WERI-Rb-1 (cell line): ENCODE measurements at places on chromosomes 7 and 10.

GRCh38 chr10:90642650-90643049 lies 215.2 kb downstream of the HTR7 start:
- DNase-seq = no peak

DNA sequence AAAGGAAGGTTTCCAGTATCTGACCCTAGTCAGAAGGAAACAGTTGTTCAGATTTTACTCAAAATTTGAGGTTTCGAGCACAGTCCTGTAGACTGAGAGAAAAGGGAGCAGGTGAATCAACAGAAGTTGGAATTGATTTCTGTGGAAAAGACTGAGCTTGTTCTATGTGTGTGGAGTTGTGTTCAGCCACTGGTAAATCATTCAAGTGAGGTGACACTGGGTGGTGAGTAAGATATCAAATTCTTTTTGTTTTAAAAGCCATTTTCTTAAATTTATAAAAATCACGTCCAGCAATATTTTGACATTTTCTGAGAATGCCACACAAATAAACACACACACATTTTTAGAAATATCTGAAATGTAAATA lies 165.1 kb downstream of the HGF start:
- DNase-seq = no peak

DNA sequence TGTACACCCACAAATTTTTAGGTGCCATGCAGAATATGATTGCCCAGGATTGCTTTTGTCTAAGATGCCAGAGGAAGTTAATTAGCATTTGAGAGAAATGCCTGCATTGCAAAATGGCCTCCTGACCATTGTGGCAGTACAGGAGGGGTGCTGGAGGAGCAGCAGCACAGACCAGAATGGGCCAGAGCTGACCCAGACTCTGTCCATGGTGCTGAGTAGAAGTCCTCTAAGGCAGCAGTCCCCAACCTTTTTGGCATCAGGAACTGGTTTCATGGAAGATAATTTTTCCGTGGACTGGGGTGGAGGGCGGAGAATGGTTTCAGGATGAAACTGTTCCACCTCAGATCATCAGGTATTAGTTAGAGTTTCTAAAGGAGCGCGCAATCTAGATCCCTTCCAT lies 217.8 kb upstream of the AGK start:
- no peak for DNase-seq

- DNase-seq = no peak
Measured at GRCh38 chr7:110568388-110568787, 522.5 kb upstream of the LRRN3 start.

- peak; percentile 84 for DNase-seq
Measured at GRCh38 chr7:266851-267840, 22.8 kb upstream of the FOXL3 start.

DNA sequence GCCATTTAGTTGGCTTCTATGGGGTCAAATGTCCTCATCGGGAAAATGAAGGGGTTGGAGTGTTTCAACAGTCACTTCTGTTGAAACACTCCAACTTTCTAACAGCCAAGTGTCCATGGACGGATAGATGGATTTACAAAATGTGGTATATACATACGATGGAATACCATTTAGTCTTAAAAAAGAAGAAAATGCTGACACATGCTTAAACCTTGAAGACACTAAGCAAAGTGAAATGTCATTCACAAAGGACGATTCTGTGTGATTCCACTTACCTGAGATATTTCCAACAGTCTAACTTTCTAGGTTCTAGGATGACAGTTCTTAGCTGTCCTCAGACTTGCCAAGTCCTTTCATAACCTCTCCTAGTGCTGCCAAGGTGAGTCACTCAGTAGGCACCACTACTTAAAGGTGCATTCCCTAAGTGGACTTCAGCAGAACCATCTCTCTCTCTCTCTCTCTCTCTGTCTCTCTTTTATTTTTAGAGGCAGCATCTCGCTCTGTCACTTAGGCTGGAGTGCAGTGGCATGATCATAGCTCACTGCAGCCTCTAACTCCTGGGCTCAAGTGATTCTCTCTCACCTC lies 69.0 kb downstream of the DENND2A start:
- no peak for DNase-seq

GRCh38 chr7:149321978-149322541 lies 60.1 kb downstream of the ZNF783 start:
- DNase-seq = no peak

DNA sequence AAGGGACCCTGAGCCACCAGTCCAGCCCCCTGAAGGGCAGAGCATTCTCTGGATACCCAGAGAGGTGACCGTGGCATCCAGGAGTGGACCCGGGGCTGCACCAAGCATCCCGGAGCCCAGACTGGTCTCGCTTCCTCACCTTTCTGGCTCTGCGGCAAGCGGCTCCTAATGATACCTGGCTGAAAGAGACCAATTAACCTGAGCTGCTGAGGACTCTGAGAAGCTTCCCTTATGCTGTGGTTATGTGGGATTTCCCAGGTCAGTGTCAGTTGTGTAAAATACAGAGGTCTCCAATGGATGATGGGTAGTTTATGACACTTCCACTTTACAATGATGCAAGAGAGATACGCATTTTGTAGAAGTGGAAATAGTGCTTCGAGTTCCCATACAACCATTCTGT lies 51.5 kb downstream of the PFKFB3 start:
- DNase-seq = no peak

- DNase-seq = peak; percentile 53
Measured at GRCh38 chr7:85001495-85002345, 185.1 kb downstream of the SEMA3D start.

DNA sequence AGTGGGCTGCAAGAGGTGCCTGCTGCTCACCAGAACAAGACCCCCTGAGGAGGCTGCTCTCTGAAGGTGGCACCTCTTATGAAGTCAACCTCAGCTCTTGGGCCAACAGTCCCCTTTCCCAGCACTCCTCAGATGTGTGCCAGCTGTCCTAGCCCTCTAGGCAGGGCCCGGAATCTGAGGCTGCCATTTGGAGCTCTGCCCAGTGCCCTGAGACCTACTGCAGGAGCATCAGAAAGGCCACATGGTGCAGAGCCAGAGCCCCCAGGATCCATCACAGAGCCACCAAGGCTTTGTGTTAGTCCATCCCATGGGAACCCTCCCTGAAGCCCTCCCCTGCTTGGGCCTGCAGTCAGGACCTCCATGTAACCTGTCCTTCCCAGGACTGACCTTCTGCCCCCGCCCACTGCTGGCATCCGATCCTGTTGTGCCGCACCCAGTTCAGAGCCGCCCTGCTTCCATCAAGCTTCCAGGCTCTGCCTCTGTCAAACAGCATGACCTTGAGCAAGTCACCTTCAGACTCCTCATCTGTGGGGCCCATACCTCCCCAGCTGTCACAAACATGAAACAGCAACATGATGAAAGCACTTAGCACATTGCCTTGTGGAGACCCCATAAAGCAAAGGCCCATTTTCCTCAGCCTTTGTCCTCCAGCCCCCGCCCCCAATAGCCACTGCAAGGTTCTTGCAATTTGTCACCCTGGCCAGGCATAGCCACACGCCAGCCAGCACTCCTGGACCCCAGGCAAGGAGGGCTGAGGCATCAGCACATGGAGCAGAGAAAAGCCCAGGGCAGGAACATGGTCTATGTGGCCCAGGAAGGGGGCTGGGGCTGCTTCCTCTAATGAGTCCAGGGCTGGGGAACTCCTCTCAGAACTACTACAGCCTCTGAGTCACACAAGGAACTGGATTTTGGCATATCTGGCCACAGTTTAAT lies 51.7 kb downstream of the GRID1 start:
- no peak for DNase-seq

- DNase-seq = no peak
Measured at GRCh38 chr10:104872691-104873090, 231.6 kb downstream of the SORCS3 start.

DNA sequence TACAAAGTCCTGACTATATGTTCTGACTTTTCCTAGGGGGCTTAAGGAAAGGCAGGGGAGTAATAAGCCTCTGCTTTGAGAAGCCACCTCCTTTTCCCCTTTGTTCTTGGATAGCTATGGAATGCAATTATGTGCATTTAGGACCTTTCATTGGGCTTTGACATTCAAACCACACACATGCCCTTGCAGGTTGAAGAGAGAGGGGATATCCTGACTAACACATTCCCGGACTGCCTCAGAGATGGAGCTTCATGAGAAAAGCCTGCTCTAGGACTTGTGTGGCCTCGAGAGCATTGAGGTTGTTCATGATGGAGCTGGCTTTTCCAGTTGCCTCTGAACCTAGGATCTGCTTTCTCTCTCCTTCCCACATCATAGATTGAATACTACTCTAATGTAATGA lies 694.5 kb downstream of the LRMDA start:
- no peak for DNase-seq

- DNase-seq = no peak
Measured at GRCh38 chr10:49397036-49397999, 1.4 kb upstream of the DRGX start.

DNA sequence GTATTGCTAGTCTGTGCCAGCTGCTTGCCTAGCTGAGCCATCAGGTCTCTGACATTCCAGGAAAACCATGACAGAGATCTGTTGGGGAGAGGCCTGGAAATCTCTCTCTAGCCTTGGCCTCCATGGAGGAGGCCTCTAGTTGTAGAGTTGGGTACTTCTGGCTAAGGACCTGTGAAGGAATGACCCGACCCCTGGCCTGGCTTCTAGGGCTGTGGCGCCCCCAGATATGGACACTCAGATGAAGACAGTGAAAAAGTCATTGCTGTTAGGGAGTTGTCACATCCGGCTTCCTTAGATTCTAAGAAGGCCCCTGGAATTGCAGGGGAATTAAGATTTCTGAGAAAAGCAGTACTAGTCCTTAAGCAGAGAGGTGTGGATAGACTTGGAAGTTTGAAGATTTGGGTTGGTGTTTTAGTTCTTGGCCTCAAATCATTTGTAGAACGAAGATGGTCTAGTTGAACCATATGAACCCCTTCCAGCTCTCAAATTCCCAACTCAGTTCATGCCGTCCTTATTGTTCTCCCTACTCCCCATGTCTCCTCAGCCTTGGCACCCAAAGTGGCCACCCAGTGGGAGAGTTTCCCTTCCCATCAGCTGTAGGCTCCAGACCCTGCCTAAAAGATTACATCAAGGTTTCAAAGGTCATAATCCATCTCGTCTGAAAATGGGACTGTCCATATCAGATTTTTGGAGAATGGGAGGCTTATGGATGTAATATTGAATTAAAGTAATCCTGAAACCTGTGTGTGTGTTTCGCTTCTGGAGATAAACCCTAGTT lies 7.0 kb downstream of the HHEX start:
- no peak for DNase-seq

DNA sequence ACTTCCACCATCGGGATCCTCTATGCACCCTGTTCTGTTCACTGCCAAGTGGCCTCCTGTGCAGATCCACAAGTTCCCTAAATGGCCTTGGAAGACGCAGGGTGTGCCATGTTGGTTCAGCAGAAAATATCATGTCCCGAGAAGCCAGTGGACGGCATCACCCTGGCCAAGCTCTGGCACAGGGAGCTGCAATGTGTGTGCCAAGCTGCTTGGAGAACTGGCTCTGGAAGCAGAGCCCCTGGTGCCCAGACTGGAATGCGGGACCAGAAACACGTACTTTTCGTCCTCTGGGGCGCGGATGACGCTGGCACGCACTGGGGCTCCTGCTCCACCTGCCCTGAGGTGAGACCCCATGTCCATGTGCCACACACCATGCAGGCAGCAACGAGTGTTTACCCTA lies 124.7 kb upstream of the CARD11 start:
- no peak for DNase-seq

DNA sequence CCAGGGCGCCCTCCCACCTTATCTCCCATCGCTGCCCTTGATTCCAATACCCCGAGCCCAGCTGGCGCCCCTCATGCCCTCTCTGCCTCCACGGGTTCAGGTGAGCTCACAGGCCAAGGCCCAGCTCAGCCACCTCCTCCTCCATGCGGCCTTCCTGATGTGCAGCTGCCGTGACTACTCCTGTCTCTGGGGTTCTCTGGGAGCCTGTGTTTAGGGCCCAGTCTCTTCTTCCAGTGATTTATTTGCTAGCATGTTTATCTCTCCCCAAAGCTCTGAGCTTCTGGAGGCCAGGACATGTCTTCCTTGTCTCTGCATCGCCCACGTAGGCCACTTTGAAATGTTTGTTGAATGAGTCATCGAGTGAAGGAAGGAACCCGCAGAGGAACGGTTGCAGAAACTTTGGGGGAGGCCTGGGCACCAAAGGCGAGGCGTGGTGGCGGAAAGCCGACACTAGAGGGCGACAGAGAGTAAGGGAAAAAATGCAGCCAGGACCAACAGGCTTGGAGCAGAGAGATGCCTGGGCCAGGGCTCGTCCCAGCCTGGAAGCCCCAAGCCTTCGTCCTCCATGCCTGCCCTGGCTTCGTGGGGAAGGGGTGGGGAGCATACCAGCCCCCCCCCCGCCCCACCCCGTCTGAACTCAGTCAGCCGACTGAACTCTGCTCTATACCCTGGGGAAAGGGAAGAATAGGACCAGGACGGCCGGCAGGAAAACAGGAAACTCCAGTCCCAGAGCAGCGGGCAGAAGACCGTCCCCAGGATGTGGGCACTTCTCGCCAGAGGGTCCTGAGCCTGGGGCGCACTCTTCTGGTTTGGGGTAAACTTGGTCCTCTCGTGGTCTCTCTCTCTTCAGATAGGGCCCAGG lies 10.9 kb upstream of the HSPB1 start:
- DNase-seq = peak; percentile 83

DNA sequence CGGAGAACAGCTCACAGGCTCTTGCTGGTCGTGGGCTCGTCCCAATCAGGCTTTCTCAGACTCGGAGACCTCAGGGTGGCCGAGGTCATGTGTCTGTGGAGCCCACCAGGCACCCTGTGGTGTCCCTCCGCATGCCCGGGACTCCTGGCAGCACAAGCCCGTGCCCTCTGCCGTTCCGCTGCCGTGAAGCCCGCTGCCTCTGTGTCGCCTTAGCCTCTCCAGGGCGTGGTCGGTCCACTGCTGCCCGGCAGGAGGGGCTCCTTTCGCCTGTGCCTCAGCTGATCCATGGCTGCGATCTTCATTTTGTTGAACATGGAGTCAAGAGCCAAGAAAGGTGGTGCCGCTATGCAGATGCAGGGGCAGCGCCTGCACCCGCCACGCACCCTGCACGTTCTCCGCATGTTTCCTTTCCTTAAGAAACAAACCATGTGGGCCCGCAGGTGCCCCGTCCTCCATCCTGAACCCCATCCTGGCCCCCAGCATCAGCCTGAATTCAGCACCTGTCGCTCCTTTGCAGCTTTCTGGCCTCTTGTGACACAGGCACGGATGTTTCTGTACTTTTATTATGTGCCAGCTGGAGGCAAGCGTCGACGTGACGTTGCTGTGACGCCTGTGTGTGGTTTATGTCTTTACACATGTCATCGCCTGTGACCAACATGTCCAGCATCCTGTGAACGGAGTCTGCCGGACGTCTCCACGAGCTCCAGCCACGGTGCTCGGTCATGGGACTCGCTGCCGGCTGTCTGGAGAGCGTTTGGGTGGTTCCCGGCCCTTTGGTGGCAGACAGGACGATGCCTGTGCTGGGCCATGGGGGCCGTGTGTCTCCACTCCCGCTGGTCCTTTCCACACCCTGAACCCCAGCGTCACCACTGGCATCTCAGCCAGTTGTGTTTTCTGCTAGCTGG lies 69.9 kb downstream of the NKX6-2 start:
- no peak for DNase-seq

GRCh38 chr7:106313966-106314365 lies 29.2 kb upstream of the NAMPT start:
- no peak for DNase-seq

- DNase-seq = peak; percentile 63
Measured at GRCh38 chr7:142319970-142320369, 62.1 kb upstream of the PRSS58 start.

- peak; percentile 14 for DNase-seq
Measured at GRCh38 chr7:93212881-93213280, 13.4 kb downstream of the HEPACAM2 start.
